HCT116 (cell line): ENCODE measurements at places on chromosomes 11 and 22.

- DNase-seq: no peak
Observed at GRCh38 chr11:128550261-128550821, 37.0 kb downstream of the ETS1 start.

DNA sequence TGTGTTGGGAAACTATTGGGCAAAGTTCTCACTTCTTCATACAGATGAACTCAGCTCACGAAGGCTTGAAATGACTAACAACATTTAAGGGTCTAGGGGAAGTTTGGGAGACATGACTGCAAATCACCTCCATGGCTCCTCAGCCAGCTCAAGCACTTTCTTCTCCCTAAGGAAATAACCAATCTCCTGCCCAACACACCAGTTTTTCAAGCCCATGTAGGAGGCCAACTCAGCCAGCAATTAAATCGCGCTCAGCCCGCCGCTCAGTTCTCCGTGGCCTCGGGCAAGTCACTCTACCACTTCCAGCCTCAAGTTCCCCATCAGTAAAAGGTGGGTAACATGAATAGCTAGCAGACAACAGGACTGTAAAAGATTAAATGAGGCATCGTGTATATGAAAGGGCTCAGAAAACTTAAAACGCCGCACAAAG, 796 bp downstream of the POLDIP3 start:
- DNase-seq: no peak

GRCh38 chr11:47967577-47968525, 12.5 kb upstream of the PTPRJ start:
- DNase-seq: no peak

DNA sequence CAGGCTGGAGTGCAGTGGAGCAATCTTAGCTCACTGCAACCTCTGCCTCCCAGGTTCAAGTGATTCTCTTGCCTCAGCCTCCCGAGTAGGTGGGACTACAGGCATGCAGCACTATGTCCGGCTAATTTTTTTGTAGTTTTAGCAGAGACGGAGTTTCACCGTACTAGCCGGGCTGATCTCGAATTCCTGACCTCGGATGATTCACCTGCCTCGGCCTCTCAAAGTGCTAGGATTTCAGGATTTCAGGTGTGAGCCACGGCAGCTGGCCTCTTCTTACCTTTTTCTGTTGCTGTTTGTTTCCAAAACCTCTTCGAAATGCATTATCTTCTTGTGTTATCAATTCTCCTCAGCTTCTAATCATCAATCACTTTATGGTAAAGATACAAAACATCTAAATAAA, 22.1 kb upstream of the TMEM135 start:
- DNase-seq: no peak

- DNase-seq: no peak
Observed at GRCh38 chr11:125398994-125399640, 96.9 kb downstream of the FEZ1 start.

GRCh38 chr11:47306484-47306844, 36.5 kb downstream of the MADD start:
- DNase-seq: no peak

DNA sequence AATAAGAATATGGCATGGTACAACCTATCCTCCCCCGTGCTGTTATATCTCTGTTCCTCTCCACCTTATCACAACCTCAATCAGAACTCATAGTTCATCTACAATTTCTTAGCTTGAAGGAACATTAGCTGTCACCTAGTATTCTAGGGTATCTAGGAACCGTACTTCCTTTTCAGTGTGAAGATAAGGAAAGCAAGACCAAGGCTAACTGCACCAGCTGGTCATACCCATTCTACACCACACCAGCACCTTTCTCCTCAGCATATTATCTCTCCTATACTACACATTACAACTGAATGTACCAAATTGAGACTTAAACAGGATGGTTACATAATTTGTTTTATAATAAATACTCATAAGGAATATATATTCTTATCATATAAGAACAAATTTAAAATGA, 73.1 kb downstream of the ARHGAP32 start:
- no peak for DNase-seq

DNA sequence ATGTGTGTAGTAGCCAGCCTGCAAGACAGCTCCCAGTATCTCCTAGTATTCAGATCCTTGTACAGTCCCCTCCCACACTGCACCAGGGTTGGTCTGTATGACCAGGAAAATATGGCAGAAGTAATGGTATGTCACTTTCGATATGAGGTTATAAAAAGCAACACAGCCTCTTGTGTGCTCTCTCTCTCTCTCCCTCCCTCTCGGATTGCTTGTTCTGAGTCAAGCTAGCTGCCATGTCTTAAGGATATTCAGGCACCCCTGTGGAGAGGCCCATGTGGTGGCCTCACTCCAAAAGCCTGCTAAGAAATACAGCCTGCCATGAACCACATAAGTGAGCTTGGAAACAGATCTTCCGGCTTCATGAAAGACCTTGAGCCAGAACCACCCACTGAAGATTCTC, 25.4 kb downstream of the FXYD6 start:
- DNase-seq: no peak

- no peak for DNase-seq
Observed at GRCh38 chr11:44589301-44589700, 23.8 kb downstream of the CD82 start.

GRCh38 chr22:36644333-36644757, 59.2 kb downstream of the CACNG2 start:
- DNase-seq: peak; percentile 45

- DNase-seq: peak; percentile 43
Observed at GRCh38 chr11:69253028-69253427, 40.9 kb upstream of the MYEOV start.

- no peak for DNase-seq
Observed at GRCh38 chr11:71215425-71215965, 36.9 kb downstream of the SHANK2 start.

DNA sequence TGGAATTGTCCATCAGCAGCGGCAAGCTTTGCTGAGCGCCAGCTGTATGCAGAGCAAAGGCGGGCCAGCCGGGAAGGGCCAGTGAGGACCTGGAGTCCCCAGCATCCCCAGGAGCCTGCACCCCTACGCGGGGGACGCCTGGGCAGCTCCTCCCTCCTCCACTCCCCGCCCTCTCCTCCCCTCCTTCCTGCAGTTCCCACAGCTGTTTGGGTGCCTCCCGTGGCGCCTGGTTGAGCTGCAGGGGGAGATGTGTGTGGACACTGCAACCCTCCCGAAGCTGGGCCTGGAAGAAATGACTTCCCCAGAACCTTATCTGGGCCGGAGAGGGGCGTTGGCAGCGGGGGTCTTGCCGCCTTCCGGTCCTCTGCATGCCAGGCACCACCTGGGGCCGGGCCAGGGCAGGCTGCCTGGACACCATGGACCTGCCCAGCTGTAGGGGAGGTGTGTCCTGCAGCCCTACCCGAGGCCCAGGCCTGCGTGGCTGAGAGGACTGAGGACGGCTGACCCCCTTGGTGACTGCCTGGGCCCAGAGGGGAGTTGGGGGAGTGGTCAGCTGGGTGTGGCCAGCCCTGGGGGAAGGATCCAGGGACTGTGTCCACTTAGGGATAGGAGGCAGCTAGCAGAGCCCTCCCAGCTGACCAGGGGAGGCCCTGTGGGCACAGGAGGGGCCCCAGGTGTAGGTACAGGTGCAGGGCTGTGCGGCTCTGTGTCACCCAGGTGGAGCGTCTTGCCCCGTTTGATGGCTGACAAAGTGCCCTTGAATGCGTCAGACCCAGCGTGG, 16.8 kb upstream of the MUC6 start:
- DNase-seq: no peak

DNA sequence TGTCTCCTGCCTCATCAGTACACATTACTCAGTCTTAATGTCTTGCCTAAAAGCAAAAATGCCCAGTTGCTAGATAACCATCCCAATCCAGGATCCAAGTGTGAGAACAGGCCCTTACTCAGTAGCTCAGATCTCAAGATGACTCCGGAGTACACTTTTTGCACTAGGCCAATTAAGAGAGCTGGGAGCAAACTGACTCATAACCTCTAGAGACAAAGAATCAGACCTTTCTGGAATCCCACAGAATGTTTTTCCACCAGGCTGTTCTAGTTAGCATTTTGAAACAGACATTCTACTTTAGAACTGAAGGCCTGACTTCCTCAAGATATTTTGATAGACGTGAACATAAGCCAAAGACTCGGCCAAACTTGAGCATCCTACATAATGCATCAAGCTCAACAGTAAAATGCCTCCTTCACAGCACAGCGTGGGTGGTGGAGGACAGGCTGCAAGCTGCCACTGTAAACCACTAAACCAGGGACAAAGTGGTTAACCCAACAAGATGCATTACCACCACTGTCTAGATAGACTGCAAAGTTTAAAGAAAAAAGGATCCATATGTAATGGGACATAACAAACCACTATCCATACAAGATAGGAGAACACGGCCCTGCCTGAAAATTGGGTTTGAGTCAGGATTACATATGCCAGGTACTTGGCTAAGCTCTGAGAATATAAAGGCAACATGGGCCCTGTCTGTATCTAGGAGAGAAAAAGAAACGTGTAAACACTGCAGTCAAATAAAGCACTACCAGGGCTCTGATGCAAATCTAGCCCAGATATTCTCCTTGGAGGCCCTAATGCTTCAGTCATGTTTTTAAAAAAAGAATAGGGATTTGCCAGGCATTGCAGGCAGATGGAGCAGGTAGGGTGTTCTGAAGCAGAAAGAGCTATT, 48.3 kb downstream of the MYH9 start:
- no peak for DNase-seq

- peak; percentile 3 for DNase-seq
Observed at GRCh38 chr22:30667107-30667493, 575 bp downstream of the DUSP18 start.

DNA sequence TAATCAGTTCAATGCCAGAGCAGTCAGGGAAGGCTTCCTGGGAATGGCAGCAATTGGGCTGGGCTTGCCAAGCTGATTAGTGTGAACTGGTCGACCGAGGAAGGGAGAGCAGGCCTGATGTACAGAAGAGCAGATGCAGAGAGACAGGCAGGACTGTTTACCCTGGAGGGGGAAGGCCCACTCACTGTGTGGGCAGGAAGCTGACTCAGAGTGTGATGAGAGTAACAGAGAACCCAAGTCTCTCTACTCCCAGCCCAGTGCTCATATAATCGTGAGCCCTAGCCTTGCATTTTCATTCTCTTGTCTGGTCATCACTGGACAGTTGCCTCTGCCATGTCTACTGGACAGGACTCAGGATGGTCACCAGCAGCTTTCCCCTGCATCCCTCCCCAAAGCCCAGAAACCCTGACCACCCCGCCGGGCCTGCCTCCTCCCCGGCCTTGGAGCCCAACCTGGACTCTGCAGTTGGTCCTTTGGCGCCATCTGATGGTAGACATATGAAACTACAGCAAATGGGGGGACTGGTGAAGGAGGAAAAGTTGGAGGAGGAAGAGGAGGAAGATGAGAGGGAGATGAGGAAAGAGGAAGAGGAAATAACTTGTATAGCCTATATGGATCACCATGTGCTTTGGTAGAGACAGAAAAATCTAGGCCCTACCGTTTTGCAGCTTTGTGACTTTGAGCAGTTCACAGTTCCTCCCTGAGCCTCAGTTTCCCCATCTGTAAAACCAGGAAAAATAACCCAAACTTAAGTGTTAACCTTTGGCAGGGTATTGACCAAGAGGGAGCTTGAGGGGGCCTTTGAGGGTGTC, 43.4 kb upstream of the PRDM11 start:
- DNase-seq: peak; percentile 45

DNA sequence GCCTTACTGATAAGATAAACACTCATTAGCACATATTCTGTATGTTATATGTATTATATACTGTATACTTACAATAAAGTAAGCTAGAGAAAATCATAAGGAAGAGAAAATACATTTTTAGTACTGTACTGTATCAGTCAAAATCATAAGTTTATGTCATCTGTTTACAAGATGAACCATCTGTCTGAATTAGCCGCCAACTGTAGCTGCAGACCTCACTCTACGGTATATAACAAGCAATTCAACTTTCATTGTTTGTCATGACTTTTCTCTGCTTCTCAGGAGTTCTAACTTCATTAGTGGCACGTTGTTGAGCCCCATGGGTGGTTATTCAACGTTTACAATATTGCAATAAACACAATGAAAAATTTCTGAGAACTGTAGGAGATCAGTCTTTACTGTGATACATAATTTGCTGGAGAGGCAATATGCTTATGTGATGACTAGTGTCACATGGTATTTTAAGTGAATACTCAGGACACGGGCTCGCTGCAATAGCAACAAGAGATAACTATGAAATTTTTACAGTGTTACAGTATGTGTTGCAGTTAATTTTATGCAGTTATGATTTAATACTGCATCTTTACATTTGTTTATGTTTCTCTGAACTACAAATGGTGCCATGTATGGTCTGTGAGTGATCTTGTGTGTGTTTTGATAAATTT, 132.2 kb upstream of the CTSC start:
- no peak for DNase-seq

- no peak for DNase-seq
Observed at GRCh38 chr11:69302447-69303020, 8.6 kb downstream of the MYEOV start.

GRCh38 chr22:37109242-37109917, at the start of gene TMPRSS6:
Gene TMPRSS6, minus strand, starts transcription at chr22:37109713. Its CDS starts 6,296 bp downstream, at chr22:37103417.
- no peak for DNase-seq

GRCh38 chr11:67648140-67648795, 2.3 kb downstream of the ACY3 start:
- DNase-seq: peak; percentile 59

DNA sequence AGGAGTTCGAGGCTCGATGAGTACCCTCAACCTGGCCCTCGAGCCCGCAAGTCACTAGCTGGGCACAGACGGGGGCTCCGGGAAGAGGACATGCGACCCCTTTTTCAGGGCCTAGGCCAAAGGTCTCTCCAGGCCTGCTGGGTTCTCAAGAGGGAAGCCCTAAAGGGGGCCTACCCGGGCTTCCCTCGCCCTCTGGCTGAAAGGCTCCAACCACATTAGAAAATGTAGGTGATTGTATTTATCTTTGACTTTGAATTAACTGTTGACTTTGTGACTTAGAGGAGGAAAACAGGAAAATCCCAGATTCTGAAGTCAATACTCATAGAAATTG, 7.3 kb upstream of the PAX6 start:
- DNase-seq: no peak

- DNase-seq: no peak
Observed at GRCh38 chr22:39206491-39206890, 38.3 kb downstream of the PDGFB start.

DNA sequence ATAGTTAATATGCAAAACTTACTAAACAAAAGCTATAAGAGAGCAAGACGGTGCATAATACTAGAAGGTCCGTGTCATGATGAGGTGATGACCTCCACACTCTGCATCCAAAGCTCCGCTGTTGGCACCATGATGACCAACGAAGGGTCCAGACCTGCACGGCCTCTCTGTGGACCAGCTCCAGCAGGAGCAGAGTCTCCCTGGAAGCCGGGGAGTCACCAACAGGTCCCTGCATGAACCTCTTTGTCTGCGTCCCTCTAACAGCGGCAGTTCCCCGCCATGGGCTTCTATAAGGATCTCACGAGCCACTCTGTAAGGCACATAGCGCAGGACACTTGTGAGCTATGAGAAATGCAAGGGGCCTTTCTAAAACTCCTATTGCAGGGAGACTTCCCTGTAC, 517.3 kb downstream of the BRD1 start:
- DNase-seq: no peak

GRCh38 chr11:133981156-133981555, 24.4 kb upstream of the IGSF9B start:
- no peak for DNase-seq

- DNase-seq: peak; percentile 21
Observed at GRCh38 chr11:130580372-130580771, 131.9 kb downstream of the ADAMTS15 start.
